ENCODE measurements at places on chromosomes 7 and 10. TPM values are rescaled to one million over a fixed set of nuclear protein-coding genes. Genes with fewer than 3 reads are reported as not detected.

Gene CALHM3
- 0.15 TPM for total RNA-seq

Gene MACC1
- total RNA-seq = 25.0 TPM

Gene UBTD1
- 44.1 TPM for total RNA-seq

Gene GNGT1
- not detected for total RNA-seq

Gene EVX1
- not detected for total RNA-seq

Gene ZRANB1
- 13.6 TPM for total RNA-seq

DNA sequence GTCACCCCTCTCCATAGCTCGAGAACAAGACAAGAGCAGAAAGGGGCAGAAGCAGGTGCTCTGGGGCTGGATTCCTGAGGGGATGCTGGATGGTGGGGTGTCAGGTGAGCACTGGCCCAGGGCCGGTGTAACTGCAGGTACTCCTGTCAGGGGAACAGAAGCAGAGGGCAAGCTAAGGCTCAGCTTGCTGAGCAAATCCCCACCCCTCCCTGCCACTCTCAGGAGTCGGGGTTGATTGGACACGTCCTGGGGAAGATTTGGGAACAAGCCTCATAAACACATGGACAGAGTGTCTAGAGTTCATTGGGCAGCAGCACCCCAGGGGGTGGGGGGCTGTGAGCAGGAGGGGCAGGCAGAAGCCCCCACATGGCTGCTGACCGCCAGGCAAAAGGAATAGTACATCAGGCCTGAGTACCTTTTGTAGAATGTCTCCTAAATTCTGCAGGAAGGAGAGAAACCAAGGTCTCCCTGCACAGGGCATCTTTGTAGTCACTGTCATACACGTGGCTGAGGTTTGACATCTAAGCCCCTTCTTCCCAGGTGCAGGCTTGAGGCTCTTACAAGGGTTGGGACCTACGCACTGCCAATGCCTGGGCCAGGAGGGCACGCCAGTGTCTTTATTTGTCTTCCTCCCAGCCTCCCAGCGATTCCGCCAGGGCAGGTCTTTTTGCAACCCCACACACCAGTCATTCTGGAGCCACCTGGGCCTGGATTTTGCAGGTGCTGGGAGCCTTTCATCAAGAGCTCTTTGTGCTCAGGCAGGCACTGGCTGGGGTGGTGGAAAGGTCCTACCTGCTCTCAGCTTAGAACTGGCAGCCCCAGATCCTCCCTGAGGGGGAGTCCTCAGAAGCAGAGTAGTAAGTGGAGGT is 2.8 kb downstream of the CALML3 start:
- DNase-seq = no peak

DNA sequence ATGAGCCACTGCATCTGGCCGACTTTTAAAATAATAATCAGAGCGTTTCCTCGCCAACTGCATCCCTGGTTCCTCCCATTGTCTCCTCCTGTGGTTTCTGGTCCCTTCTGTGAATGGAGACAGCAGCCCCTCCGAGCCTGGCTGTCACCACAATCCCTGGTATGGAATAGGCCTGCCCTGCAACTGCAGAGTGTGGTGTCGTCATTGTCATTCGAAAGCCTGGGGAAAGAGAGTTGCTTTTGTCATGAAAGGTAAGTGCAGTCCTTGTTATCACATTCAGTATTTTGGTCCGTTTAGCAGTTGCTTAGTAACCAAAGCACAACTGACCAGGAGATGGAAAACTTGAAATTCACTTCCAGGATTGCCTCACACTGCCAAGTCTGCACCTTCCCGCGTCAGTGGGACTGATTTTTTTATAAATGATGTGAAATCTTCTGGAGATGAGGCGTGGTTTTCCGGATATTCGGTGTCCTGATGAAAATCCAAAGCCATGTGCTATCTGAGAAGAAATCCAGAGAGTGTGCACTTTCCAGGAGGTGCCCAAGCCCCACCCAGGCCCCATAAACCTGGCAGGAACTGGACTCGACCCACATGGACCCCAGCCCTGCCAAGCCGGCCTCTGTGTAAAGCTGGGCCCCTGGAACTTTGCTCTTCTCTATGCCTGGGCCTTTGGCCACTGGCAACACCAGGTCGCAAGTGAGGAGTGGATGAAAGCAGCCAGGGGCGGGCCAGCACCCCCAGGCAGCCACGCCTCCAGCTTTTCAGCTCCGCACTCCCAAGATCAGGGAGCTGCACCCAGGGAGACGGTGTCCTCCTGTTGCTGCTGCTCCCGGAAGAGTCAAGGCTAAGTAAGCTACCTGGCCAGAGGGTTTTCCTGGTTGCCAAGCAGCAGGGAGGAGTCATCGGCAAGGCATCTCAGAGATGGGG is 133.7 kb upstream of the SH2B2 start:
- DNase-seq = peak; percentile 64

DNA sequence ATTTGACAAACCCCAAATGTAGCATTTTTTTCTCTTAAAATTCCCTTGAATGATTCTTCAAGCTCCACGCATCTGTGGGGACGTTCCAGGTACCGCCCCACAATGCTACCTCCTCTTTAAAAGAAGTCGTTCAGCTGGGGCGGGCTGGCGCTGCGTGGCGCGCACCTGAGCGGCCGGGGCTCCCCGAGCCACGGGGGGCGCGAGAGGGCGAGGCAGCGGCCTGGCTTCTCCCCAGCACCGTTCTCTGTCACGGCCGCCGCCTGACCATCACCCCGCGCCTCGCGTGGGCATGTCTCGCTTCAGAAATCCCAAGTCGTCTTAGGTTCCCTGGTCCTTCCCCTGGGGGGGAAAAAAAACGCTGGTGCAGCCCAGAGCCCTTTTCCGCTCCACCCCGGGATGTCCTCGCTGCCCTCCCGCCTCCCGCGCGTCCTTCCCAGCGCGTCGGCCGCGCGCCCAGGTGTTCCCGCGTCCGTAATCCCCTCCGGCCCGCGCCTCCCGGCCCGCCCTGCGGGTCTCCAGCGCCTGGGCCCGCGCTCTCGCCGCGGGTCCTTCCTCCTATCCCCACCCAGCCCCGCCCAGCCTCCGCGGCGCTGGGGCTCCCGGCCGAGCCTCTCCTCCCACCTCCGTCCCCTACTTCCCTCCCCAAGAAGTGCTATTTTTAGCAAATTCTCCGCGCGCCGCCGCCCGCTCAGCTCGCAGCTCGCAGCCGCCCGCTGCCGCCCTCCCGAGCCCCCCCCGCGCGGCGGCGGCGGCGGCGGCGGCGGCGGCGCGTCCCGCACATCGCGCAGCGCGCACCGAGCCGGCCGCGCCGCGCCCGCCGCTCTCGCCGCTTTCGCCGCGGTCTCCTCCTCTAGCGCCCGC is 58.7 kb upstream of the PRPS1L1 start:
- DNase-seq = peak; percentile 40

DNA sequence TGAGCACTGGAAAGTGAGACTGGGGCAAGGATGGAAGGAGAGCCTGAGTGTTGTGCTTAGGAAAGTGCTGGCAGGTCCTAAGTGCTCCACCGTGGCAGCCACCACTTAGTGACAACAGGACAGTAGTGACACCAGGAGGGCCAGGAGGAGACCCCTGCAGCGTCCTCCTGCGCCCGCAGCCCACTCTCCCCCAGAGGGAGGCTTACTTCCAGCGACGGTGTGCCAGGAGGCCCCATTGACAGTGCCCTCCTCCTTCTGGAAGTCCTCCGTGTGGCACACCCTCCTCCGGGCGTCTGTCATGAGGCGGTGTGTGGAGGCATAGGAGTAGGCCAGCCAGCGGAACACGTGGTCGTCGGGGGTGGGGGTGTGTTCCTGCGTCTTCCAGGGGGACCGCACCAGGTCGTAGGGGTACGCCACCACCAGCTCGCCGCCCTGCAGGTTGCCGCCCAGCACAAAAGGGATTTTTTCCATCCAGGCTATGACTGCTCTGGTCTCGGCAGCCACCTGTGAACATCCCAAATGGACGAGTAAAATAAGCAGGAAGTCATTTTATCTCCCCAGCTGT is 95.6 kb downstream of the GPR26 start:
- DNase-seq = no peak

- DNase-seq = no peak
These were observed 4.7 kb downstream of the LRWD1 start for GRCh38 chr7:102469351-102469971.

- no peak for DNase-seq
These were observed 13.3 kb upstream of the EPC1 start for GRCh38 chr10:32360241-32360640.

GRCh38 chr7:128804484-128804883 is 12.7 kb downstream of the CCDC136 start:
- DNase-seq = no peak

DNA sequence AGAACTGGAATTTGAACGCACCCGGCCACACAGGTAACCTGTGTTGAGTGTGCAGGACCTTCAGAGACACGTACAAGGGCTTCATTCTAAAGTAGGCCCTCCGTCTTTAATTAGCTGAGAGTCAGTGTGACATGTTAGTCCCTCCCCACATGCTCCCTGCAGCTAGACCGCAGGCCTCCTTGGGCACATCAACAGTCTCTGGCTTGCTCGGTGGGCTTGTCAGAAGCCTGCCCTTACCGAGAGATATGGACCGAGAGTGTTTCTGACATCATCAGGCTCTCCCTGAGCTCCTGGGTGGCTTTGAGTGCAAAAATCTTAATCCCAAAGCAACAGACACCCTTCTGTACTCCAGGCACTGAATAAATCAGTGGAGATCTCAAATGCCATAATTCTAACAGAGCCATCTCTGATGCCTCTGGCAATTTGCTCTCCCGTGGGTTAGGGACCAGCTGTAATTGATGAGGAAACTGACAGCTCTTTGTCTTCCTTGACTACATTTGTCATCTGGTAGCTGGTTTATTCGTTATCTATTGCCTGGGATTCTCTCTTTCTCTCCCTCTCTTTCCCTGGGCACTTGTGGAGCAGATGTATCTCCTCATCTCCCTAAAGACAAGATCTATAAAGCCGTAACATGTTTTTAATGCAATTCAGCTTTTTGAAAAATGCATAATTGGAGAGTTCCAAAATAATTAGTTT is 850.6 kb downstream of the TYW1 start:
- DNase-seq = no peak

DNA sequence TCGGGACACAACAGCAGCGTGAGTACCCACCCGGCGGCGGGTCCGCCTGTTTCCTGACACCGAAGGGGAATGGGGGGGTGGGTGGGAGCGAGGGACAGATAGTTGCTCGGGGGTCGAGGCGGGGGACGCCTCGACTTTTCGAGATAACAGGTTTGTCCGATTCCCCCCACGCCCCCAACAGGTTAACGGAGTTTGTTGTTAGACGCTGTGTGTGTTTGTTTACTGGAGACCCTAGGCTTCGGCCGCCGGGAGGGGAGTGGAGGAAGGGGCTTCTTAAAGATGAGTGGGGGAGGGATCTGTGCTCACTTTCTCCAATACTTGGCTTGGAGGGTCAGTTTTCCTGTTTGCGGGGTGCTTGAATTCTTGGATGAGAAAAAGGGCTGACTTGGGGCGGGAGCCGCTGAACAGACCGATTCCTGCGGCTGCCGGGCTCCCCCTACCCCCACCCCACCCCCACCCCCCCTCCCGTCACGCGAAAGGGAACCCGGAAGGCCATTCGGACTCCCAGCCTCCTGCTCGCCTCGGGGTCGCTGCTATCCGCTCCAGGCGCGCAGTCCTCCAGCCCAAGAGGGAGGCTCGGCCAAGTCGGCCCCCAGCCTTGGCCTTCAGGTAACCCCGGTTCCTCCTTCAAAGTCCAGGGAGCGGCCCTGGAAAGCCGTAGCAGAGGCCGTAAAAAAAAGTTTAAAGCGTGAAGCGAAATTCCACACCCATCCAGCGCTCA is 1.0 kb downstream of the SORCS3 start:
- DNase-seq = no peak

DNA sequence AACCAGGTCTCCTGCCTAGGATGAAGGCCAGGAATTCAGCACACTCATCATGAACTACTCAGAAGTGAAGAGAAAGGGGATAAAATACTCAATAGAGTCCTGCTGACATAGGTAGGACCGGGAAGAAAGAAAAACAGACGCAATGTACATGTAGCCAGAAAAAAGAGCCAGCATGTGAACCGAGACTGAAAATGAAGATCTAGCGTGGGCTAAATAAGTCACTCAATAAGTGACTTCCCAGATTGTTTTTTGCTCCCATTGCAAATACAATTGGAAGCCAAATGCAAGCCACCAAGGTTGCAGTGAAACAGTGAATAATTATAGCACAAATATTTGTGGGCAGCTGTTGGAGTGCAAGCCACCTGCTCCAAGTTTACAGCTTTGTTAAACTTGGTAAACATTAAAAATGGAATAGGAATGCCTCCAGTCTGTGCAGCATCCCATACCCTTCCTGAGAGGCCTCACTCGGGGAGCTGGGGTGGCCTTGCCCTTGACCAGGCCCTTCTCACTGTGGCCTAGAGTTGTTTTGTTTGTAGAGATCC is 34.7 kb upstream of the HPS1 start:
- no peak for DNase-seq

- DNase-seq = peak; percentile 88
These were observed 1.8 kb upstream of the ZNF503 start for GRCh38 chr10:75403144-75403938.

DNA sequence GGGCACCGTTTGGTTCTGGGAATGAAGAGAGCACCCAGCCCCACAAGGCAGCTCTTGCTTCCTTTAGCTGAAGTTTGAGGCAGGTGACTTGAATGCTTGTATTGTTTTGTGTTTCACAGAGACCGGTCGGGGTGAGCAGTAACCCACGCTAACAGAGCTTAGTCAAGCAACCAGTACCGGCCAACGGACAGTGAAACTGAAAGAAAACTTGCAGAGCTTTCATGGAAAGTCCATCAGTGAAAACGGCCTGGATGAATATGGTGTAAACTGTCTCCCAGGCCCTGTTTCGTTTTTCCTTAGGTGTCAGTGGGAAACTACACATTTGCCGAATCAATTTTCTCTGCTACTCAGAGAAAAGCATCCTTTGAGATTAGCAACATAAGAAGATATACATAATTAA is 101.1 kb downstream of the LYZL1 start:
- DNase-seq = peak; percentile 26

DNA sequence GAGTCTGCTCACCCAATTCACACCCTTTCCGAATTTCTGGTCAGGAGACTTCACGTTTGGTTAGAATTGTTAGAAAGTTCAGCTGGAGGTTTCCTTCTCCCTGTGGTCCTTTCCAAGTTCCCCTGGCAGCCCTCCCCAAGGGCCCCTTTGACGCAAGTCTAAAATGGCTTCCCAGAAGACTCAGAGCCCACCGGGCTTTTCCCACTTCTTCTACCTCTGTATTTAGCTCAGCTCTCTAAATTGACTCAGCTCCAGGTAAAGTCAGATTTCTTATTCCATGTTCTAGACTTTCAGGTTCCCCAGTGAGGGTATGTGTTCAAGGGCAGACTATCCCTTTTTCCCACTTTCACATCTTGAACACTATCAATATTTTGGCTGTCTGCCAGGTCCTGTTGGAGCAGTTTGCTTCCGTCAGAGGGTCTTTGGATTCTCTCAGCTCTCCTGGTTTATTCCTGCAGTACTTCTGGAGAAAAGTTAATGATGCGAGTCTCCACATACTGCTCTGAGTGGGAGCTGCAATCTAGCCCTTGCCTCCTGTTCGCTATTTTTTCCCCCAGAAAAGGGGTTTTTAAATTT is 53.1 kb upstream of the ZNF273 start:
- DNase-seq = no peak

GRCh38 chr7:133135451-133135850 is 53.6 kb upstream of the CHCHD3 start:
- no peak for DNase-seq

GRCh38 chr10:123886292-123886691 is 5.3 kb downstream of the CPXM2 start:
- no peak for DNase-seq

GRCh38 chr10:29861811-29862505 is 197.4 kb downstream of the JCAD start:
- DNase-seq = no peak

Data from lung (tissue), 17 donors.